ENCODE measurements at places on chromosomes 12 and 14.

GRCh38 chr12:113114447-113115178 is 20.9 kb downstream of the RASAL1 start:
- no peak for DNase-seq

- DNase-seq = no peak
These were observed 33.4 kb downstream of the AMN start for GRCh38 chr14:102955636-102956408.

- no peak for DNase-seq
These were observed 193.9 kb upstream of the DDHD1 start for GRCh38 chr14:53346988-53347387.

DNA sequence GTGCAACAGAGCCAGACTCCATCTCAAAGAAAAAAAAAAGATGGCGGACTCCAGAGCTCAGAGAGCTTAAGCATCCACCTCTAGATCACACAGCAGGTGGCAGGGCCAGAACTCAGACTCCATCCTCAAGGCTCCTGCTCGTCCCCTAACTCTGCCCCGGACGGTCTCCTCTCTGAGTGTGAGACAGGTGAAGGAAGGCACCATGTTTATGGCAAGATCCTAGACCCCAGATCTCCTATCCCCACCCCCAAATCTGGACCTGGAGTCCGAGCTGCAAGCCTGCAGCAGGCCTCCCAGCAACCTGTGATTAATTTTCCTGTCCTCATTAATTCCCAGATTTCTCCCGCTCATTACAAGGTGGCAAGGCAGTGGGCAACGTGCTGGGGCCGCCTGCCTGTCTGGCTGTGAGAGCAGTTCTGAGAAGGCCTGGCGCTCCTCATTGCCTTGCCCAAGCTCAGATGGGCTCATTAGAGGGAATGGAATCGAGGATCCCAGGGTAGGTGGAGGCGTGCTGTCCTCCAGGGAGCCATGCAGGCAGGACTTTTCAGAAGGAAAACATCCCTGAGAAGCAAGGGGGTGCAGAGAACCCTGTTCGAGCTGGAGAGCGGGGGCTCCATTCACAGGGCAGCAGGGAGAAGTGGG is 296.6 kb upstream of the RTL1 start:
- DNase-seq = no peak

- DNase-seq = no peak
These were observed 660.4 kb downstream of the VRK1 start for GRCh38 chr14:97457575-97458085.

- no peak for DNase-seq
These were observed 32.7 kb downstream of the RTRAF start for GRCh38 chr14:52021957-52022600.

- DNase-seq = peak; percentile 94
These were observed at the start of gene DCAF5 for GRCh38 chr14:69152902-69153151. DCAF5 (minus strand) TSS chr14:69153119; CDS start chr14:69152978, 141 bp downstream.

DNA sequence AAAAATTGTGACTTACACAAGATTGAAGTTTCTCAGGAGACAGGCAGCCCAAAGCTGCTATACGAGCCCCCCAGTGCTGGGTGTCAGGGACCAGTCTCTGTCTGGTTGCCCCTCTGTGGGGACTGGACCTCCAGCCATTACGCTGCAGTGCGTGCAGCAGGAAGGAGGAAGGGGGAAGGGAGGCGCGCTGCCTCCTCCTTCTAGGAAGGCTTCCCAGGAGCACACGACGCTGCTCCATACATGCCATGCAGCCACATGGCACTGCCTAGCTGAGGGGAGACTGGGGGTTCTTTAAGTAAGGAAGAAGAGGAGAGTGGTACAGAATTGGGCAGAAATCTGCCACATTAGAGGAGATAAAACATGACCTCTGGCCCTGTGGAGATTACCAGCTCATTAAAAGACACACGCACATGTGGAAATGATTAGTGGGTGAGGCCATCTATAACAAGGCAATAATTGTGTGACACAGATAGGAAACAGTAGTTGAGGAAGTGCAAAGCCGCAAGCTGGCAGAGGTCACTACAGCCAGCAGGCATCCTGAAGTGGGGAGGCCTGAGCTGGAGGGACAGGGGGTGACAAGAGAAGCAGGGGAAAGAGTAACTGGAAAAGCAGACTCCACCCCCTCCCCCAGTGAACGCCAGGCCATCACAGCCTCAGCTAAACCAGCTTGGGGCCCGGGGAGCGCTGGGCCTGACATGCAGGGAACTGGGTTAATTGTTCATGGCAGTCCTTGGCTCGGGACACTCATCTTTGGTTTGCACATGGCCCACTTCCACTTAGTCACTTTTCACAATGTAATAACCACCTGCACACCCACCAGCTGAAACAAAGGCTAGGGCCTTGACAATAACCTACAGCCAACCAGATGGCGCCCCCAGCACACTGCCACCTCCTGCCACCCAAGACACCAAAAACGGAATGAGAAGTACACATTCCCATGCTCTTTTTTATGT is 39.6 kb downstream of the CCDC88C start:
- no peak for DNase-seq

- DNase-seq = peak; percentile 42
These were observed 3.6 kb downstream of the FNTB start for GRCh38 chr14:64990296-64990695.

GRCh38 chr12:24075650-24076049 is 126.2 kb upstream of the SOX5 start:
- DNase-seq = no peak

DNA sequence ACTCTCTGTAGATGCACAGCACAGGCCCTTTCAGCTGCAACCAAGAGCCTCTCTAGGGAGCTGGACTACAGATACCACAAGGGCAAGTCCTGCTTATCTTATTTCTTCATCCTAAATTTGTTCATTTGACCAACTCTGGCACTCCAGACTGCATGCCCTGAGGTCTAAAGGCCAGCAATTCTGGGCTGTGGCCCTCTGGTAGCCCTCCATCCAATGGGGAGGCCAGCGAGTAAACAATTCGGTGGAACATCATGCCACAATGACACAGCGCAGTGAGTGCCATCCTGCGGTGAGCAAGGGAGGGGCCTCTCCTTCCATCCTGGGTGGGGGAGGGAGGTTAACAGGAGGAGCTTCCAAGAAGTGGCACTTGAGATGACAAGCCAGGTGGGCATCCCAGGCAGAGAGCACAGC is 652 bp upstream of the SELPLG start:
- peak; percentile 68 for DNase-seq

DNA sequence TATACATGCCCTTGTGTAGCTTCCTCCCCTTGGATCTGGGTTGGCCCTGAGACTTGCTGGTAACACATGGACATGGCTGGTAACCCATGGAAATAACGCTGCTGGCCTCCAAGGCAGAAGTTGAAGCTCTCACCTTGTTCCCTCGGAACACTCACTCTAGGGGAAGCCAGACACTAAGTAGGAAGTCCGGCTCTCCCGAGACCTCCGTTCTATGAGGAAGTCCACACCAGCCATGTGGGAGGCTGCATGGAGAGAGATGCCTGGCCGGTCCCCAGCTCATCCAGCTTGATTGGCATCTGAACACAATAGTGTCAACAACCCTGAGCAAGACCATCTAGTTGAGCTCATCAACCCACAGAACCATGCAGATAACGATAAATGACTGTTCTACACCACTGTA is 39.7 kb upstream of the VRK1 start:
- DNase-seq = no peak

- DNase-seq = peak; percentile 19
These were observed 36.8 kb downstream of the FLVCR2 start for GRCh38 chr14:75615200-75615599.

DNA sequence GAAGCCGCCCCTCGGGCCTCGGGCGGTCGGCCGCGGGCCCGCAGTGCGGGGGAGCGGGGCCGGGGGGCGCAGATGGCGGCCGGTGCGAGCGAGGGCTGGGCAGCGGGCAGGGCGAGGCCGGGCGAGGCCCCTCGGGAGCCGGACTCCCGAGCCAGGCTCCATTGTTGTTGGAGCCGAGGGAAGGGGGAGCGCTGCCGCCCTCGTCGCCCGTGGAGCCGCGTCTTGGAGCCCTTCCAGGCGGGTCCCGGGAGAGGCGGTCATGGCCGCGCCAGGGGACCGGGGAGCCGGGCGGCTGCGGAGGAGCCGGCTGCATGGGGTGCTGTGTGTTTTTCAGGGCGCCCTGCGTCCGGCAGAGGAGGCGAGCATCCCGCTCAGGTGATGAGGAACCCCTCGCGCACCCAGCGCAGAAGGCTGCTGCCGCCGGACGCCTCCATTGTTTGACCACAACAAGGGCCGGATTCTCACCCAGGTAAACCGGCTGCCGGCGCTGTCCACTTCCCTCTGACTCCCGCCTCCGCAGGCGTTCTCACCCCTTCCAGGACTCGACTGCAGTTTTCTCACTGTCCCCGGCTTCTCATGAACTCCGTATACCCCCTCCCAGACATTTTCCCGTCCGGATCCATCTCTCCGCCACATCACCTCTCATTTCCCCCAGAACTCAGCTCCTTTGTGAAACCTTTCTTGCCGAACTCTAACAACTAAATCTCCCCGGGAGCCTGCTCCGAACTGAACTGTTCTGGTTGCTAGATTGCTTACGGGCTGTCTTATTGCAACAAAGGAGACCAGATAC is 732 bp downstream of the ZNF664 start:
- peak; percentile 10 for DNase-seq

GRCh38 chr12:16602412-16602811 is 3.5 kb downstream of the LMO3 start:
- DNase-seq = no peak

GRCh38 chr14:72751276-72752033 is 142.4 kb downstream of the DPF3 start:
- no peak for DNase-seq

DNA sequence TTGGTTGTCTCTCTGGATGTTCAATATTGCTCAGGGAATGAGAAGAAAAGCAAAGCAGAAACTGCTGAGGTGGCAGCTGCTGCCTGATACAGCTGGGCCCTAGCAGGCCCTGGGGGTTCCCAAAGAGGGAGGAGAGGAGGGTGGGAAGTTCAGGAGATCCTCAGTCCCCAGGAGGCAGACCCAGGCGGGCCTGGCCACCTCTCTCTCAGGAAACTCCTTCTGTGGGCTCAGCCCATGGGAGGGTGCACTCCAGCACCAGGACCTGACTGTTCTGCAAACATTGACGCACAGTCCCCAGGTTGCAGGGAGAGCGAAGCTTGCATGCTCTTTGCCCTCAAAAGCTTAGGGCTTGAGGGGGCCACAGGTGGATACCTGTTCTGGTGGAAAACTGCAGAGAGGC is 29.6 kb downstream of the IRF2BPL start:
- DNase-seq = no peak

- no peak for DNase-seq
These were observed 23.5 kb downstream of the CCDC92 start for GRCh38 chr12:123948796-123949769.

DNA sequence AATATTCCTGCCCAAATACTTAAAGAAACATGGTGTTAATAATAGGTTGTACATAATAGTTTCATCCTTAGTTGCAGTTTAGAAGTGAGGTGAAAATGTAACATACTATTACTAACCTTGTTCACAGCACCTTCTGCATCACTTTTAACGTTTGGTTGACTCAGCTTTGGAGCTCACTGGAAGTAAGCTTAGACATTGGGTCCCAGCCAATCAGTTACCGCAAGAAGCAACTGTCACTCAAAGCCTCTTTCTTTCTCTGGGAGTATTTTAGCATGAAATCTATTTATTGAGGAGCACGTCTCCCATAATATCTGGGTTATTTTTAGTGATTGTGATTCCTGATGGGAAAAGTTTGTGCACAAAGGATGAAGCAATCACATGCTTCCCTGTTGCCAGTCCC is 472.6 kb downstream of the SNAPC1 start:
- no peak for DNase-seq

DNA sequence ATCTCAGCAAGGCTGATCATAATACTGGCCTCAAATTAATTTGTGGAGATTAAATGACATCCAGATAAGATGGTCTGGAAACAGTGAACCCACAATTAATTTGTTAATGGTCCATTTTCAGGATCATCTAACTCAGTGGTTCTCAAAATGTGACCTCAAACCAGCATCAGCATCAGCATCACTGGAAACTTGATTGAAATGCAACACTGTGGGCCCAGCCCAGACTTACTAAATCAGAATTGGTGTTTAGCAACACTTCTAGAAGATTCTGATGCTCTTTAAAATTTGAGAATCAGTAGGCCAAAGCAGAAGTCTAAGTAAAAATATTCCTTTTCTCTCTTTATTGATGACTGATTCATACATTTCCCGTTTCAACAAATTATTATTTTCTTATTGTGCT is 10.7 kb upstream of the KRT82 start:
- DNase-seq = no peak

- no peak for DNase-seq
These were observed 14.3 kb downstream of the PACS2 start for GRCh38 chr14:105328678-105329390.

DNA sequence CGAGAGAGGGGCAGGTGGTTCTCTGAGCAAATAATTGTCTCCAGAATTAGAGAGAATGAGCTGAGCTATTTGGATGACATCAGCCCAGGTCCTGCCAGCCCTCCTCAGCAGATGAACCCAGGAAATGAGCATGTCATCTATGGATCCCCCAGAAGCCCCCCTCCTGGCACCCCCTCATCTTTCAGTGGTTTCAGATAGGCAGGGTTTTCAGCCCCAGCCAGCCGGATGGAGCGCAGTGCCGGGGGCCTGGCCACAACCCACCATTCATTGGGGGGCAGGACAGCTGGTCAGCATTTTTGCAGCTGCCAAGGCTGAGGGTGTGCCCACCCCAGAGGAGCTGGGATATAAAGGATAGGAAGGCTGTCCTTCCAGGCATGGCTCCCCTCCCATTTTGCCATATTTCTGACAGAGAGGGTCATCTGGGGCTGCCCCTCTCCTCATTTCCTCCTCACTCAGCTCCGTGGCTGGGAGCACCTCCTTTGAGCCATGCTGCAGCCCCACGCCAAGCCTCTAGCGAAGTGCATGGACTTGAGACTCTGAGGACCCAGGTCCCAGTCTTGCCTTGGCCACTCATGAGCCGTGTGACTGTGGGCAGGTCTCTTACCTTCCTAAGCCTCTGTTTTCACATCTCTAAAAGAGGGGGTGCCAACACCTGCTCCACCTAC is 6.0 kb upstream of the KRT71 start:
- DNase-seq = no peak

DNA sequence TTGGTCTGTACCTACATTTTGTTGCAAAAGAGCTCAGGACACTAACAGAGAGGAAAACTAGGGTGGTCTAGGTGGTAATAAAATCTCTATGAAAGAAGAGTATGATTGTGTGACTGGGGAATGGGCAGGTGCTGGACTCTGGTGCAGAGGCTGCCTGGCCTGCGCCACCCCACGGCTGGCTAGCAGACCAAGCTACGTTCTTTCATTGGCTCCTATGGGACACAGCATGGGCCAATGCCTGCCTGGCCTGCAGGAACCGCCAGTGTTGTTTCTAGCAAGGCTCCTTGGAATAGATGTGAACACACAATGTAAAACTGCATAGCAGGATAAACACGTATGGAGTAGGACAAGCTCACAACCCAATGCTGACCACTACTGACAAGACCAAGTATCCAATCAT is 51.7 kb upstream of the CORO1C start:
- DNase-seq = no peak
